ENCODE measurements at places on chromosomes 11 and 22. TPM values are rescaled to one million over a fixed set of nuclear protein-coding genes. Genes with fewer than 3 reads are reported as not detected.

Gene NXPE1
- 0.10 TPM for polyA plus RNA-seq

- no peak for DNase-seq
Measured at GRCh38 chr11:6328321-6328720, 8.0 kb upstream of the CAVIN3 start.

GRCh38 chr22:27896245-27896644 lies 22.8 kb downstream of the PITPNB start:
- DNase-seq, result no peak

- peak; percentile 33 for DNase-seq
Measured at GRCh38 chr11:85886089-85887056, 31.2 kb downstream of the CCDC83 start.
